NB4 (cell line): ENCODE measurements at places on chromosomes 2 and 18.

DNA sequence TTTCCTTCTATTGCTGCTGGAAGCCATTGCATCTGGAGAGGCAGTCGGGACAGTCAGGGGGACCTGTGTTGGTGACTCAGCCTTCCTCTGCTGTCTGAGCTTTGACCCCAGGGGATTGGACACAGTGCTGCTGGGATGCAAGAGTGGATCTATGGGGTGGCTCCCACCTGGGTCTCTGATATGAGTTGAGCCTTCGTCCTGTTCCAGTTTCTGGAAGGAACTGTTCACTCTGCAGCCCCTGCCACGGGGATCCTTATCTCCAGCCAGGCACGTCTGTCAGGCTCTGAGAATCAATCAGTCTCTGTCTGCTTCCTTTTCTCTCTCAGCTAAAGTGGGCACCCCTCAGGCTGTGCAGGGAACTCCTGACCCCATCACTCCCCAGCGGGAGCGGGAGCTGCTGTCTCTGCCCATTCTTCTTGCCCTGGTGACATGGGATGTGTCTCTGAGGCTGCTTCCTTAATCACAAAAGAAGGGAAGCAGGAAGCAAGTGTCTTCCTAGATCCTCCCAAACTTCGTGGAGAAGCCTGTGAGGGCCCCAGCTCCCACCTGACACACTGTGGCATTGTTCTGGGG, 51.7 kb downstream of the ARHGAP28 start:
- DNase-seq = peak; percentile 0

DNA sequence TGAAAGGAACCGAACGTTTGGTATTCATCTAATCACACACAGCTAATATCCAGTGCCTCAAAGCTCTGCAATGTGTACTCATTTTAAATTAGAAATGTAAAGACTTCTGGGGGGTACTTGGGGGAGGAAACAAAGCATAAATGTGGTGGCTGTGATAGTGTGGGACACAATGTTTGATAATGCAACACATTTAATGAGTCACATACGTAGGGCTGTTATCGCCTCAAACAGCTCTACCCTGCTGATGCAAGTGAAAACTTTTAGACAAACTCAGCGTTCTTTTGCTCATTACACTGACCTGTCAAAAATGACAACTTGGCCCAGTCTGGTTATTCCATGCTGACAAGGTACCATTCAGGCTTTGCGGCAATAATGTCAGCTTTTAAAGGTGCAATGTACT, 1227.1 kb upstream of the CELF4 start:
- no peak for DNase-seq

GRCh38 chr18:3877678-3878077, 427.7 kb downstream of the TGIF1 start:
- peak; percentile 75 for DNase-seq

DNA sequence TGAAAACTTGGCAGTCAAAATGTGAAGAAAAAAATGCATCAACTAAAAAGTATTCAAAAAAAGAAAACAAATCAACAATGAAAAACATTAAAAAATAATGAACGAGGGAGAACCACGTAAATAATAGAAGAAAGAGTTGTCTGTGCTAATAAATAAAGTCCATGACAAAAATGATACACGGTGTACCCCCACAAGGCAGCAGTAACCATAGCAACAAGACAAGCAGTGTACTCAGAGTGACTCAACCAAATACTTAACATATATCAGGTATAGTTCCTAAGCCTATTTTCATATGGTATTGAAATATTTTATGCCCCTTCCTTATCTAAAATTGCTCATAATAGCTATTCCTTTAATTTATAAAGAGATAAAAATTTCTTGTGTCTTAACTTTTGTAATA, 162.3 kb upstream of the TMEM200C start:
- no peak for DNase-seq

GRCh38 chr2:75047992-75048625, 89.7 kb downstream of the POLE4 start:
- DNase-seq = peak; percentile 34

- peak; percentile 61 for DNase-seq
Observed at GRCh38 chr2:202104286-202104870, 31.3 kb downstream of the KIAA2012 start.

GRCh38 chr2:174969091-174969734, 36.0 kb downstream of the CHN1 start:
- DNase-seq = peak; percentile 10

DNA sequence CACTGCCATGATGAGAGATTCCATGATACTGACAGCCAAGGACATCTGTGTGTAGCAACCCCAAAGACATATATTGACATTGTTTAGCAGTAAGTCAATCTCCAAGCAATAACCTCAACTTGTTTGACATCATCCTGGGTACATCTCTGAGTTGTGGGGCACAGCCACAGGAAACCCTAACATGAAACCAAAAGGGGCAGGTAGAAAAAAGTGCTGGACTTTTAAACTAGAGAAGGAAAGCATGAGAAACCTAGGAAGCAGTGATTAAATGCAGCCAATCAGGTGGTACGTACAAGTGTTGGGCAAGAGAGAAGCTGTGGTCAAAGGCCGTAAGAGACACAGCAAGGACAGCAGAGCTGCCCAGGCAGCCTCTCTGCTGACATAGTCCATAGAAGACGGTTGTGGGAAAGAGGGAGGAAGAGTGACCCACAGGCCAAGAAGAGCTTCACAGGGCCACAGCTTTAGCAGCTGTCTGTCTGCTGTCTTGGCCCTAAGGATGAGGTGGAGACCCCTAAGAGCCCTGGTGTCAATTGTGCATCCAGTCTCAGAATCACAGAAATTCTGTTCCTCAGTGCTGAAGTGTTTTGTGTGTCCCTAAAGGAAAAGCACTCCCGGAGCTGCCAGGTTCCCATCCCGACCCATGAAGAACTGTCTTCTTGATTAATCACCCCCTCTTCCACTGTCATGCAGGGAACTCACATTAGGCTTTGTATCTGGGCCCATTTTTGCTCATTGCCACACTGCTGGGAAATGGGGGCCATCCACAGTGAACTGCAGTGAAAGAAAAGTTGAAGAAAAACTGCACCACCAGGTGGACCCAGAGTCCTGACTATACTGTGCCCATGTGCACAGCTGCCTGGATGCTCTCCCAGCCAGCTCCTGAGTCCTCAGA, 25.4 kb upstream of the CHN1 start:
- peak; percentile 58 for DNase-seq

- DNase-seq = peak; percentile 5
Observed at GRCh38 chr18:67710639-67711038, 194.1 kb upstream of the DSEL start.

DNA sequence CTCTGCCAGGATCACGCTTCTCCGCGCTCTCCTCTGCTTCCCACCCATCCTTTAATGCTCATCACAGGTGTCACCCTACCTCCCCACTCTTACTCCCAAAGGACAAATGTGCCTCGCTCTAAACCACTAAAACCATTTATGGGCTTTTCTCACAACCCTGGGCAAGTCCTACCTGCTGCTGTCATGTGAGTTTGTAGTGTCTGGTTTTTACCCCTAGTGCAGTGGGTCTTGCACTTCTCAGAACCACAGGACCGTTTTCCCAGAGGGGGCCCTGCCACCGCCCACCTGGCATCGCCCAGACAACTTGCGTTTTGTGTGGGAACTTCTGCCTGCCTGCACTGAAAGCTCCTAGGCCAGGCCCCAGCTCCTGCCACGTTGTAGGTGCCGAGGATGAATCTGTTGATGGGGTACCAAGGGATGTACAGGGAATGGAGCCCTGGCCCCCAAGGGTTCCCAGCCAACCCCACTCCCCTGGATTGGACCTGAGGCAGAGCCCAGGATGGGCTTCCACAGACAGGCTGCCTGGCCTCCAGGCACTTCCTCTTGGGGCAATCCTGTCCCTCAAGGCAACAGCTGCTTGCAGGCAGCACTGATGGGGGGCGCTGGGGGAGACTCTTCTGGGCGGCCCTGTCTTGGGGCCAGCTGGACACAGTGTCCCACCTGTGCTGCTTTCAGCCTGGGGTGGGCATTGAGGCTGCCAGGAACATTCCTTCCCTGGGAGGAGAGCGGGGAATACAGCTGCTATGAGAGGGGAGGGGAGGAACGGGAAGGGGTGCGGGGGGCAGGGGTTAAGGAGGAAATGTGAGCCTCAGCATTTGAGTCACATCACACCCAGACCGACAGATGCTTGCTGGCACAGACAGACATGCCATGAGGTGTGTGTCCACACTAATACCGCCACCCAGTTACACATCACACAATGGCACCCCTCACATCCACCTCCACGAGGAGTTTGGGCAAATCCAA, 176.3 kb downstream of the ZFP36L2 start:
- DNase-seq = peak; percentile 20

GRCh38 chr2:106977717-106978116, 91.8 kb upstream of the ST6GAL2 start:
- no peak for DNase-seq

DNA sequence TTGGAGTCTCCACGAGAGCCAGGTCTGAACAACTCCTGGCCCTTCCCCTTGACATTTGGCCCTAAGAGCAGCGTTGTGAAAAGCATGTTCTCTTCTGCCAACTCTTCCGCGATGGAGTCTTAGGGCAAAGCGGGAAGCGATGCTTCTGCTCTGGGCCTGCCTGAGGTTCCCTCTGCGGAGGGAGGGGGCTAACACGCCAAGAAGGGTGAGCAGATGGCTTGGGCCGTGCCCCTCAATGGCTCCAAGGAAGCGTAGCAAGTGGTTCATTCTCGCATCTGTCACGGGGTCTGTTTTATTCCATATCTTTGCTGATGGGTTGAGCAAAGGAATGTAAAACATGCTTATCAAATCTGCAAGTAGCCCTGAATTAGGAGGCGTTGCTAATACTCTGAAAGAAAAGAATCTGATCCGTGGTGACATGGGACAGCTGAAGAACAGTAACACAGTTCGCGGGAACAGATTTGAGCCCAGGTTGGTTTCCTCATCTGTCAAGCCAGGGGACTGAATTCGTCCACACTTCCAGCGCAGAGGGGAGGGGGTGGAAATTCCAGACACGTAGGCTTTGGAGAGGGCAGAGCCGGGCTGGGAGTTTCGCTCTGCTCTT, 38.0 kb downstream of the DNMT3A start:
- no peak for DNase-seq

- no peak for DNase-seq
Observed at GRCh38 chr2:216560838-216561270, 62.2 kb downstream of the RPL37A start.

DNA sequence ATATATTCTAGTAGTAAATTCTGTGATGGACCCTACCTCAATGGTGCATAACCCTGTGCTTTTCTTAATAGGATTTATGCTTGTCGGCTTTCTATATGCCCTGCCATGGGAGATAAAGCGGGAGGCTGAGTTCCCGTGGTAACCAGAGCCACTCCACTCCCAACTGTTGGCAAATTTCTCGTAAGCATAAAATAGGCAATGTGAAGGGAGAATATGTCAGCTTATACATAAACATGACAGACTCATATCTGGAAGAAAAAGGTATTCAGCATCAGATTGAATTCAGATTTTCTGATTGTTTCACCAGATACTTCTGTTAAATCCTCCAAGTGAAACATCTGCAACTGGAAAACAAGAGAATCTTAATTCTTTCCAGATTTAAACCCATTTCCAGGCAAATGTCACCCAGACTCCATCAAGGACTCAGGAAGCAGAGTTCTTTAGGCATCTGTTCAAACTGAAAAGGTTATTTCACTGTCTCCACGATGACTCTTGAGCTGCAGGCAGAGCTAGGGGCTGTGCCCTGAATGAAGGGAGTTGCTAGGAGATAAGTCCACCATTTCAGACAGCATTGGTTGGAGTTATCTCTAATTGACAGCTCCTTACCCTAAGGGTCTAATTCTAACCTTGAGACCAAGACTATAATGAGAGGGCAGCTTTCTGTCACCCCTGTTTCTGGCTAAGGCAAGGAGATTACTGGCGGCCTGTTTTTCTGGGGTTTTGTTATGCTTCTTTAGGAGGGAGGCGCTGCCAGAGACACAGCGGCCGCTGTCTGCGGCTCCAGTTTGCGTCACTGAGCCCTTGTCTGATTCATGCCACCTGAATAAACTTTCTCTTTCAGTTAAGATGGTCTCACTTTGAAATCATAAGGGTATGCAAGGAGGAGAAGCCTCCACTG, 381.3 kb downstream of the SOX11 start:
- no peak for DNase-seq

DNA sequence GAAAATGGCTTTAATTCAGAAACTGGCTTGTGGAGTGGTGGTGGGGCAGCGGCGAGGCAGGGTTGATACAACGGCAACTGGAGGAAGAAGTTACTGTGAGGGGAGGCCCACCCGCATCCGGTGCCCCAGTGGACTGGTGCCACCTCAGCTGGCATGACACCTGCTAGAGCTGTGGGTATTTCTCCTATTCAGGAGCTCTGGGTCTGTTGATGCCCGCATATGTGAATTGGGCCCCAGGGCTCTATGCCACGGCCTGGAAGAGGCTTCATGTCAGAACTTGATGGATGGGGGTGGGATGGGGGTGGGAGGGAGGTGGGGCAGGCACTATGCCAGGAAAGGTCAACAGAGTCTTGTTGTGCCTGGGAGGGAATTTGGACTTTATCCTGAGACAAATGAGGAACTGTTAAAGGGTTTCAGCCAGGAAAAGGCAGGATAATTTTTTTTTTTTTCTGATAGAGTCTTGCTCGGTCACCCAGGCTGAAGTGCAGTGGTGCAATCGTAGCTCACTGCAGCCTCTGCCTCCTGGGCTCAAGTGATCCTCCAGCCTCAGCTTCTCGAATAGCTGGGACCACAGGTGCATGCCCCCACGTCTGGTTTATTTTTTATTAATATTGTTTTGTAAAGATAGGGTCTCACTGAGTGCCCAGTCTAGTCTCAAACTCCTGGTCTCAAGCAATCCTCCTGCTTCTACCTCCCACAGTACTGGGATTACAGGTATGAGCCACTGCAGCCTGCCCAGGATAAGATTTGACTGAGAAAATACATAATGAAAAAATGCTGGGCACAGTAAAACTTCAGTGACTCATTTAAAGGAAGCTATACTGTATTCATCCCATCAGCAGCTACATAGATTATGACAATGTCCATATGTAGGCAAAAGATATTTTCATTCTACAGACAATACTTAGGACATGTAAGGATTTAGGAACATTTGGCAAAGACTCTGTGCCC, 52.6 kb downstream of the SH2D6 start:
- no peak for DNase-seq

GRCh38 chr2:201467666-201468065, 16.1 kb downstream of the STRADB start:
- no peak for DNase-seq

GRCh38 chr2:69848186-69848790, 18.8 kb downstream of the GMCL1 start:
- no peak for DNase-seq

GRCh38 chr2:223536546-223536945, 65.6 kb downstream of the SCG2 start:
- DNase-seq = no peak

DNA sequence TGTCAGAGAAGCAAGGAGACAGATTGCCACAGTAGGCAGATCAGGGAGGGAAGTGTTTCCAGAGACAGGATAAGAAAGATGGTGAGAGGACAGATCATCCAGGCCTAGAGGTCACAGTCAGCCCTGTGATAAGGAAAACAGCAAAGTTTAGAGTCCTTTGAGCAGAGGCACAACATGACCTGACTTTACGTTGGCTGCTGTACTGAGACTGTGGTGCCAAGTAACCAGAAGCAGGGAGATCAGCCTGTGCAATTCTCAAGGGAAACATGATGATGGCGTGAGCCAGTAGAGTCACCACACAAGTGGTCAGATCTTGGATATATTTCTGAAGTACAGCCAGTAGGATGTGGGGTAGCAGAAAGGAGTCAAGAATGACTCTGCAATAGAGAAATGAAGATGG, 43.7 kb downstream of the SMC6 start:
- no peak for DNase-seq

- peak; percentile 12 for DNase-seq
Observed at GRCh38 chr2:191350826-191351225, 105.6 kb downstream of the MYO1B start.
